ENCODE measurements at places on chromosomes 5 and 9.

DNA sequence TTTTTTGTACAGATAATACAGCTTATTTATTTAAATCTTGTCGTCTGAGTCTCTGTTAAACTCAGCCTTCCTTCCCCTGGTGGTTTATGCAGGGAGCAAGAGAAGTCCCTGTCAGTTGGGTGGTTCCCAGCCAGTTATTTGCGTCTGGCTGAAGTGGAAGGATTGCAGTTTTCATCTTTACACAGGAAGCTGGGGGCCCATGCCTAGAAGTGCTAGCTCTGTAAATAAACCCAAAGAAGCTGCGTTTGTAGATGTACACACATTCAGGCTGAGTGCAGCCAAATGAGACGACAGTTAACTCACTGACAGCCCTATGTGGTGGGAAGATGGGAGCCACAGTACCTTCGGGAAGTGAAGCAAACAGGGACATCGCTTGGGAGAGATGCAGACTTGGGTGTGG lies 122.1 kb downstream of the SAXO1 start:
- DNase-seq = peak; percentile 15

DNA sequence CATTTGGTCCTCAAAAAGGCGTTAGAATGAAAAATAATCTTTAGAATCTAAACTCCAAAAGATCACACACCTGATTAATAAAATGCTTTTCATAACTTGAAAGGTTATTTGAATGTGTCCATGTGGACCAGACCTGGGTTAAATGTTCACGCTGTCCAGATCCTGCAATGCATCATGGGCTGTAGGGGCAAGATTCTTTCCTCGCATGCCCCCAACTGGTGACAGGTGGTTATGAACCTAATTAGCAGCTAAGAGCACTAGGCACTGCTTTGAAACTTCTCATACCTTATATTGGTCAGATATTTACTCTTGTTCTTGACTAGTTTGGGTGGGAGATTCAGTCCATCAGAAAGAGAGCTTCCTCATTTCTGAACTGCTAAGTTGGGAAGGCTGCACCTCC lies 19.3 kb upstream of the PIP5K1B start:
- DNase-seq = no peak

GRCh38 chr9:8855046-8855445 lies 1055.5 kb upstream of the DMAC1 start:
- DNase-seq = no peak

- DNase-seq = no peak
These were observed 488.1 kb upstream of the ADAMTS16 start for GRCh38 chr5:4651806-4652565.

DNA sequence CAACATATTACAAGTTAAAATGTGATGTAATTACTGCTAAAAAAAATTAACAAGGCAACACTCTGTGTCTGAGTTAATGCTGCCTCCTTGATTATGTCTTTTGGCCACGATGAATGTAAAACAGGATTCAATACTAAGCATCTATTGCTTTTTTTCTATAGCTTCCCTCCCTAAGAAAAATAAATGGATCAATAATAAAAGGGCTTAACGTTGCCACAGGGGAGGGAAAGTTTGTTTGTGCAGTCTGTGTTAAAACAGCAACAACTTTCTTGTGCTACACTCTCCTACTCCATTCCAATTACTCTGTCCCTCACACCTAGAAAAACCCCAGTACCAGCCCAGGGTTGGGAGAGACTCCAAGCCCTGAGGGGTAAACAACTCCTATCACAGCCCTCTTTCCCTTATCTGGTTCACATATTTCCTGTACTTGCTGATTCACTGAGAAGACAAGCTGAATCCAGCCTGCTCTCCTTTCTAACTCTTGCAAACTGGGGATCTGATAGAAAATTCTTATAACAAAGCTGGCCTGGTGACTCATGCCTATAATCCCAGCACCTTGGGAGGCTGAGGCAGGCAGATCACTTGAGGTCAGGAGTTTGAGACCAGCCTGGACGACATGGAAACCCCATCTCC lies 44.8 kb downstream of the PTPN3 start:
- no peak for DNase-seq

DNA sequence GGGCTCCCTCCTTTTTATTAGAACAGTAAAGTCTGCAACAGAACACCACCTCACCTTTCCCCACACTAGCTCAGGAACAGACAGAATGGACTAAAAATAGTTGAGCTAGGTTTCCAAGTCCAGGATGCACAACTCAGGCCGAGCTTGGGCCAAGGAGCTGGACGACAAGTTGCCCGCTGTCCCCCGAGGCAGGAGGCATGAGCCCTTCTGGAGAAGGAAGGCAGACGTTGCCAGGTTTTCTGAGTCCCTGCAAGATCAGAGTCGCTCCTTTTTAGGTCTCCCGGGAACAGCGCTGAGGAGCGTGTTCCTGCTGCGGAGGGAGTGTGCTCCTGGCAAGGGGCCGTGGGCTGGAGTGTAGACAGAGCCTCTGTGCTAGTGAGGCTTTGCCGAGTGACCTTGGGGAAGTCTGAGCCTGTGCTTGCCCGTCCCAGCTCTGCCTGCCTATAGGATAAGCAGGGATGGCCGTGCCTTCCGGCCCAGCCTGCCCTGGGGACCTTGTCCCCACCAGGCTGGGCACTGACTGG lies 121.6 kb downstream of the WNK2 start:
- DNase-seq = no peak

DNA sequence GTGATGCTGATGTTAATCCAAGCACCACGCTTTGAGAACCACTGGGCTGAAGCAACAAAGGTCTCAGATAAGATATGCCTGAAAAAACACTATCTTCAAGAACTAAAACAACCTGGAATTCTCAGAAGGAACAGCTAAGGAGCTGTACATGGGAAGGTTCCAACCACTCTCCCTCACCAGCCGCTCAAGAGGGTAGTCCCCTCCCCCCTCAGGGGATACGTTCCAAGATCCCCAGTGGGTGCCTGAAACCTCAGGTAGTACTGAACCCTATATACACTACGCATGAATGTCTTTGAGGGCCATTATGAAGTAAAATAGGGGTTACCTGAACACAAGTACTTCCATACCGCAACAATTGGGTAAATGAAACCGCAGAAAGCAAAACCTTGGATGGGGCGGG lies 1.9 kb downstream of the BOD1 start:
- no peak for DNase-seq

- no peak for DNase-seq
These were observed 21.5 kb downstream of the EXOC3 start for GRCh38 chr5:464446-464842.

GRCh38 chr9:136860529-136860928 lies 5.6 kb downstream of the EDF1 start:
- no peak for DNase-seq

GRCh38 chr5:78845470-78845869 lies 139.6 kb downstream of the ARSB start:
- no peak for DNase-seq

DNA sequence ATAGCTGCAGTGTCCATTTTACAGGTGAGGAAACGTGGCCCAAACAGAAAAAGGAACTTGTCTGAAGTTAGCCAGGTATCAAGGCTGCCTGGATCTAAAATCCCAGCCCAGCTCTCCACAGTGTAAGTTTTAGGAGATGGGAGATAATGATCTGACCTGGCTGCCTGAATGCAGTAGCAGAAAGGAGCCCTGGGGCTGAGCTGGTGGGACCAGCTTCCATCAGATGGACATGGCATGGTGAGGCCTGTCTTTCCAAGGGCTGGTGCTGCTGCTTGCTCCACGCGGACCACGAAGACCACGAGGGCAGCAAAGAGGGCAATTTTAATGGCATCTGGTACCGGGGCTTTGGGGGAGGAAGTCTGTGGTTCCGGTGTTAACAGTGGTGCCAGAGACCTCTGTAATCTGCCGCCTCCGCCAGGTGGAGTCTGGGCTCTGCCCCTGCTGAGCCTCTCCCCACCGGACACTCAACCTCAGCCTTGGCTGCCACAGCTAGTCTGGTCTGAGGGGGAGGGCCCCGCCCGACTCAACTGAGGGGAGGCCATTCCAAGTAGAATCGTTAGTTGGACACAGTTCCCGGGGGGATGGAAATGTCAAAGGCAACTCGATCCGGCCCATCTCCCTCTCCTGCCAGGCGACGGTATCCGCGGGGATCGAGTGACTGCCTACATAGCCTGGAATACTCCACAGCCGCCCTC lies 650 bp downstream of the MYORG start:
- DNase-seq = no peak

DNA sequence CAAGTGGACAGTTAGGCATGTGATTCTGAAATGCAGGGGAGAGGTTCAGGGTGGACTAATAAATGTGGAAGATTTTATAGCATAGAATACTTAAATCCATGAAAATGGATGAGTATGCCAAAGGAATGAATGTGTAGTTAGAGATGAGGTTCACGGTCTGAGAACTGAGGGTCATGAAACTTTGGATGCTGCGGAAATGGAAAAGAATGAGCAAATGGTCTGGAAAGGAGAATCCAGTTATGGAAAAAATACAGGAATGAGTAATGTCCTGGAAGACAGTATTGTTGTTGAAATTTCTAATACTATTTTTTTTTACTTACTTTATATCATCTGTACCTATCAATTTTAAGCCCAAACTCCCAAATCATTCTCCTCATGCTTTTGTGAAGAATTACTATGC lies 2369.4 kb downstream of the MAT2B start:
- no peak for DNase-seq

DNA sequence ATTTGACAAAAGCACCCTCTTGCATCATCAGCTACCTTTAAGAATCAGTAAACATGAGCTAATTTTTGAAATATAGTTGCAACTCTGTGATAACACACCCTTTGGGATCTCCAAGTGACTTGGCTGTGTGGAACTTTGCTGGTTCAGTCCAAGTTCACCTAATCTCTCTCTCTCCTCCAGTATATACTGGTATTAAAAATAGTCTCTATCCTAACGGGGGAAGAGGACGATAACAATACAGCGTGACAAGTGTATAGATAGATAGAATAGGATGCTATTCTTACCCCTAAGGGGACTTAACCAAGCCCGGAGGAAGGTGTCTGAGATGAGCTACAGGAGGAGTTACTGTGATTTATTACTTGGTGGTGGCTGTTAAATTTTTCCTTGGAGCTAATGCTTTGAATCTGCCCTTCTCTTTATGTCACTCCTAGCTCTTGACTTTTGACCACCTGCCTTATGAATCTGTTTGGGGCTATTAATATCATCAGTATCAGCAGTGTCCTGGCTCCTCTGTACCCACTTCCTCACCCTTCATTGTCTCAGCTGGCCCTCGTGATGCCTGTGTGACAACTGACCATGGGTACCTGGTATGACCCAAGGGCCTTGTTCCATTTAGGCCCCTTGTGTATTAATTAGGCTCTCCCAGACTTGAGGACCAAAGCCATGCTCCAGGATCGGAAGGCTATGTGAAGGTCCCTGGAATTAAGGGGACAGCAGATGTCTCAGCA lies 223.9 kb downstream of the SREK1 start:
- DNase-seq = no peak

DNA sequence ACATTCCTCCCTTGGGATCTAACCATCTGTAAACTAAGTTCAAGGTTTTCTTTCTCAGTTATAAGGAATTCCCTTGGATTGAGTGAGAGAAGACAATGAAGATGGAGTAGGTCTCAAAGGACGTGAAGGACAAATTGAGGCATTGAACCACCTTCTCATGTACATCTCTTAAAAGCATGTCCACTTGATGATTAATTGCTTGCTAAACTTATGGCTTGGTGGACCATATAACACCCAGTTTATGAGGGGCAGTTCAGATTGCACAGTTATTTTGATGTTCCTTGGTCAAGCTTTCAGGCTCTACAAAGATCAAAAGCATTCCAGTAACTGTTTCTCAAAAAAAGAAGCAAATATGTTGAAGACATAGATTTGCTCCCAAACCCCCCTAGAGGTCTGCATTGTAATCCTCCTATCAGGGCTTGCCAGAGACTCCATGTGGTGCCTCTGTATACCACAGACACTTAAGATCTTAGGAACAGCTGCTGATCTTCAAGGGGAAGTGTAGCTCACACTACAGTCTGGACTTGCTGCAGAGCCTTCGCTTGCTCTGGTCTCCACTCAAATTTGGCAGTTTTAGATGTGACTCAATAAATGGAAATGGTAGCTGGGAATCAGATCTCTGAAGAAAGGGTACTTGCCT lies 56.9 kb upstream of the ALDH1A1 start:
- DNase-seq = no peak

- no peak for DNase-seq
These were observed 63.8 kb upstream of the RNF130 start for GRCh38 chr5:180135128-180135955.

- DNase-seq = no peak
These were observed 90.3 kb upstream of the ACO1 start for GRCh38 chr9:32294106-32294505.

- no peak for DNase-seq
These were observed 2.1 kb downstream of the ANP32B start for GRCh38 chr9:97985058-97985861.

GRCh38 chr9:71937898-71938297 lies 26.5 kb downstream of the C9orf85 start:
- no peak for DNase-seq

DNA sequence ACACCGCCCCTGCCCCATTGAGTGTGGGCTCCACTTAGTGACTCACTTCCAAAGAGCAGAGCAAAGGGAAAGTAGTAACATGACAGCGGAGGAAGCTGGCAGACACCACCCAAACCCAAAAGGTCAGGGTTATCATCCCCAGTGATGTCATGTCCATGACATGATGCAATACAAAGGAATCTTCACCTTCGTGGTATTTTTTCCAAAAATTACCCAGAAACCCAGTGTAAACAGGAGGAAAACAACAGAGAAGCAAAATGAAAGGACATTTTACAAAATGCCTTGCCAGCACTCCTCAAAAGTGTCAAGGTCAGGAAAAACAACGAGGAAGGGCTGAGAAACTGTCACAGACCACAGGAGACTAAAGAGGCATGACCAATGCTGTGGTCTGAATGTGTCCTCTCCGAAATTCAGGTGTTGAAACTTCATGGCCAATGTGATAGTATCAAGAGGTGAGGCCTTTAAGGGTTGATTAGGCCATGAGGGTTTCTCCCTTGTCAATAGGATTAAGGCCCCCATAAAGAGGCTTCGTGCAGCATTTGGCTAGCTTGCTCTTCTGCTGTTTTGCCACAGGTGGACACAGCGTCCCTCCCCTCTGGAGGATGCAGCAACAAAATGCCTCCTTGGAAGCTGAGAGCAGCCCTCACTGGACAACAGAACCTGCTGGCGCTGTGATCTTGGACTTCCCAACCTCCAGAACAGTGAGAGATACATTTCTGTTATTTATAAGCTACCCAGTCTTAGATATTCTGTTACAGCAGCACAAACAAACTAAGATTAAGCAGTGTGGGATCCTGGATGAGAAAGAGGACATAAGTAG lies 30.5 kb upstream of the MED10 start:
- no peak for DNase-seq

DNA sequence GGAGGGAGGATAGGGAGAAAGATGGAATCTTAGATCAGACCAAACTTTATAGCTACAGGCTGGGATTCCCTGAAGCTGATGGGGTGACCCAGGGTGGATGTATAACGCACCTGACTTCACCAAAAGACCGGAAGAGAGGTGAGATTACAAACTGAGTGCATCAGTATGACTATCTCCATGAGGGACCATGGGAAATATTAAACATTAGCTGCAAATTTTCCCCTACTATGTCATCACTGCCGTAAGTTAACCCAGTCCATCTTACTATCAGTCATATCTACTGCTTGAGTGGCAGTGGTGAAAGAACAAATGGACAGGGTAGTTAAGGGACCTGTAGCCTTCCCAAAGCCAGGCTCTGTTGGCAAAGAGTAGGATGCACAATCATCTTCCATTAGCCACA lies 368.3 kb downstream of the EFNA5 start:
- no peak for DNase-seq
